ENCODE measurements at places on chromosomes 16 and 17. TPM values are rescaled to one million over a fixed set of nuclear protein-coding genes. Genes with fewer than 3 reads are reported as not detected.

KCNG4 gene
- total RNA-seq: not detected

CDR2L gene
- total RNA-seq: 17.1 TPM

PHOSPHO1 gene
- not detected for total RNA-seq

ARL16 gene
- 25.3 TPM for total RNA-seq

CFAP97D1 gene
- total RNA-seq: not detected

PIMREG gene
- total RNA-seq: 32.2 TPM
